ENCODE measurements at places on chromosomes 4 and X.

- no peak for DNase-seq
Measured at GRCh38 chr4:174314770-174315169, 31.1 kb downstream of the CEP44 start.

GRCh38 chrX:151974336-151975227 lies at the start of gene GABRE:
TSS of gene GABRE (minus strand) at chrX:151974676. CDS start at chrX:151974625, 51 bp downstream.
- no peak for DNase-seq

GRCh38 chr4:31964685-31965084 lies 1244.5 kb downstream of the PCDH7 start:
- DNase-seq = no peak

DNA sequence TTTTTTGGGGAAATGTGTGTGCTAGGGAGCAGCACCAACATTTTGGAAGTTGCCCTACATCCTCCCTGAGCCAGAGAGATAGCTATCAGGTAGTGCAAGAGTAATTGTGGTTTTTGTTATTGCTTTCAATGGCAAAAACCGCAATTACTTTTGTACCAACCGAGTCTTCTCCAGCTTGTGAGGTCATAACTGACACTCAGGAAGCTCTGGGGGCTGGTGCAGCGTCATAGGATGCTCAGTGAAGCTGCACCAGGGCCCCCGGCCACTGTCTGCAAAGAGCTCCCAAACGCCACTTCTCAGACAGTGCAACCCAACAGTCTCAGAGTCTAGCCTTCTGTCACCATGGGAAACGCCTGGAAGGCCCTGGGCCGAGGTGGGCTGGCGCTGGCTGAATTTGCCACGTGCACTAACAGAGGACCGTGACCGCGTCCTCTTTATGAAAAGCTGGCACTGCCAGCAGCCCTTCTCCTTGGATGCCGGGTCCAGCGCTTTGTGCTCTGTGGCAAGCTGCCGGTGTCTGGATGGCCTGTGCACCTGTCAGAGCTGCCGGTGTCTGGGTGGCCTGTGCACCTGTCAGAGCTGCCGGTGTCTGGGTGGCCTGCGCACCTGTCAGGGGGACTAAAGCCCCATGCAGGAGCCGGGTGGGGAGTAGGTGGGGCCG lies 19.4 kb downstream of the SH3TC1 start:
- DNase-seq = no peak

DNA sequence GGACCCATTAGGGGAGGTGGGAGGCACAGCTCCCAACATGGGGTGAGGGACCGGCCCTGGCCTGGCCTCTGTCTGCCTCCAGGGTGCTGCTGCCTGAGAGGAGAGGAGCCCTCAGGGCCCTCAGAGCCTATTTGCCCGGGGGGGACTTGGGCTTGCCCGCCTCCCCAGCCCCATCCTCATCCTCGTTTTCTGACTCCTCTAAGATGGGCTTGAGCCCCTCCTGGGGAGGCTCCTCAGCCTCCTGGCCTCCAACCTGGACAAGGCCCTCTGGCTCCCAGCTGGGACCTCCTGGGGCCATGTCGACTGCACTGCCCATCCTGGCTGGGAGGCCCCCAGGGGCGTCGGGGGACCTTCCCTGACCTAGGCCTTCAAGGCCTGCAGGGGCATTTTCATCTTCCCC lies 2.8 kb downstream of the PNMA6F start:
- DNase-seq = no peak

DNA sequence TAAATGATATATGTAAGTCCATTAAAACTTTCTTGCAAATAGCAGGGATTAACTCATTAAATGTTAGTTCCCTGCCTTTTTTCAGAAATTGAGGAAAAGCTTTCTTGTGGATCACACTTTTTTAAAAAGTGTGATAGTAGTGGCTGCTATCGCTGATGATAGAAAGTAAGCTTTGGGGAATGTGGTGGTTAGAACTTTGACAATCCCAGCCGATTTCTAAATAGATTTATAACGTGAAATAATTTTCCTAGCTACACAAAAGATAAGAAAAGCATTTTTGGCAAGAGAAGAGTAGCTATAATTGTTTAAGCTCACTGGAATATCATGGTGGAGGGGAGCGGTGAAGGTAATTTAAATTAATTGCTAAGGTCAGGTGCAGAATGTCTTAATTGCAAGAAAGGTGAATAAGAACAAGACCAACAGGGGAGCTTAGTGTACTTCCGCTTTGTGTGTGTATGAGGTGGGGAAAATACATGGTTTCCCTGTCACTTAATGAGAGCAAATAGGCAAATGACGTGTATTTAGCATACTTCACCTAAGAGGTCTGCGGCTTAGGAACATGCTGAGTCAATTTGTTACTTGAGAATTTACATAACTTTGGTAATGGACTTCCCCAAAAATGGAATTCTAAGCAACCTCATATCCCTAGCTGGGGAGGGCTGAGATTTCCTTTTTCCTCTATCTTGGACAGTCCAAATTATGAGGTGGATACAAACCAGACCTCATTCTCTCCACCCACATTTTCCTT lies 11.7 kb upstream of the IL21 start:
- DNase-seq = no peak

GRCh38 chr4:24130637-24131036 lies 240.8 kb upstream of the PPARGC1A start:
- no peak for DNase-seq

DNA sequence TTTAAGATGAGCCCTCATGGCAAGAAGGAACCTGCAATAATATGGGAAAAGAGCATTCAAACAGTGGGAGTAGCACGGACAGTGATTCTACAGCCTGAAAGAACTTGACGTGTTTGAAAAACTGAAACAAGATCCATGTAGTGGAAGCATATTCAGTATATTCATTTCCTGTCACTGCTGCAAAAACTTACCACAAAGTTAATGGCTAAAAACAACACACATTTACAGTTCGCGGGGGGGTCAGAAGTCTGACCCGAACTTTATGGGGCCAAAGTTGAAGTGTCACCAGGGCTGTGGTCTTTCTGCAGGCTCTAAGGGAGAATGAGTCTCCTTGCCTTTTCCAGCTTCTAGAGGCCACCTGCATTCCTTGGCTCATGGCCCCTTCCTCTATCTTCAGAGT lies 52.6 kb upstream of the ARX start:
- DNase-seq = no peak

GRCh38 chr4:22091906-22092305 lies 143.3 kb upstream of the KCNIP4 start:
- DNase-seq = no peak

DNA sequence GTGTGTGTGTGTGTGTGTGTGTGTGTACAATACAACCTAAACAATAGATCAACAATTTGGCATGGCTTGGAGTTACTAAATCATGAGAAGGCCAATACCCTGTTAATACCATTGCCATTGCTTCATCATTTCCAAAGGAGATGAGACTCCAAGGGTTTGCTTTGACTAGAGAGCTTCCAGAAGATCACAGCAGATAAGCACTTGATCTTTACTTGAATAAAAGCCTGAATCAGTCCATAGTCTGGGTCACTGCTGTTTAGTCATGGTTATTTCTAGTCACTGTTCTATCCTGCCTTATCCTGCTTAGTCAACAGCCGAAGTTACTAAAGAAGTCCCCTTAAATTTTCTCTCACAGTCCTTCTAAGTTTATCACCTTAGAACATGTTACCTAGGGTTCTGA lies 58.2 kb downstream of the RAB40AL start:
- DNase-seq = no peak

DNA sequence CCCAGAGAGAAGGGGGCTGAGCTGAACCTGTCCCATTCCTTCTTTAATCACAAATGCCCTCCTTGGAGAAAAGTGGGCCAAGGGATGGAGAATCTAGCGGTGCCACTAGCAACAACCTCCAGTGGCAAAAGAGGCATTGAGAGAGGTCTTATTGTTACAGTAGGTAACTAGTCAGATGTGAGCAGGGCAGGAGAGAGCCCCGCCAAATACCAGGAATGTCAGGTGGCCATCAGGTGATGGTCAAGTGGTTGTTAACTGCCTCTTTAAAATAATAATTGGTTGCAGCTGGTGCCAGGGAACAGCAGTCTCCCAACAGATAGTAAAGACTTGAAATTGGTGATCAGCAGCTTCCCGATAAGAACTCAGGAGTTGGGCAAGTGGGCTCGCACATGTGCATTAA lies 116.1 kb downstream of the EVC2 start:
- no peak for DNase-seq

- no peak for DNase-seq
Measured at GRCh38 chrX:118756101-118756500, 28.7 kb downstream of the IL13RA1 start.

DNA sequence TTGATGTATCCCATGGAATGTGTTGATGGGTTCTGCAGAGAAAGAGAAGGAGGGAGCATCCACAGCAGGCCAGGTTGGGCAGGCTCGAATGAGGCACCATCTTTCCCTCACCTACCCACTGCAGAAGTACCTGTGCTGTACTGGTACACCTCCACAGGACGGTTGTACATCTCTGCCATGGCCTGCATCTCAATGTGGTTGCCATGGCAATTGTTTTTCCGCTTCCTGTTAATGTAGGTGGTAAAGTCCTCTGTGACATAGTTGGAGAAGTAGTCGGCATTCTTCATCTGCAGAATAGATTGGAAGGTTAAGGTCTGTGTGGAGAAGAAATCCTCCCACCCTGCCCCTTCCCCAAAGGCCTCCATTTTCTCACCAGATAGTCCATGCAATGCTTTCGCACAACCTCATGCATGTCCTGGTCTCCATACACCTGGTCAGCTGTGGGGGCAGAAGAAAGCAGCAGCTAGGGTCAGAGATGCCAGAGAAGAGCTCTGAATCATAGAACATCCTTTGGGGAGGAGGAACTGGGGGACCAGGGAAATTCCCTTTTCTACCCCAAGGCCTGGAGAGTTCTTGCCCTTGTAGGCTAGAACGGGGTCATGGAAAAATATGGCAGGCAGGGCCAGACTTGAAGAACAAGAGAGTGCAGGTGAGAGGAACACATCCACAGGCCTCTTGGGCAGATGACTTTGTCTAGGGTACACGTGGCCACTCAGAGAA lies 15.9 kb upstream of the PIM2 start:
- no peak for DNase-seq

GRCh38 chr4:22764183-22764582 lies 71.4 kb downstream of the GBA3 start:
- DNase-seq = no peak

DNA sequence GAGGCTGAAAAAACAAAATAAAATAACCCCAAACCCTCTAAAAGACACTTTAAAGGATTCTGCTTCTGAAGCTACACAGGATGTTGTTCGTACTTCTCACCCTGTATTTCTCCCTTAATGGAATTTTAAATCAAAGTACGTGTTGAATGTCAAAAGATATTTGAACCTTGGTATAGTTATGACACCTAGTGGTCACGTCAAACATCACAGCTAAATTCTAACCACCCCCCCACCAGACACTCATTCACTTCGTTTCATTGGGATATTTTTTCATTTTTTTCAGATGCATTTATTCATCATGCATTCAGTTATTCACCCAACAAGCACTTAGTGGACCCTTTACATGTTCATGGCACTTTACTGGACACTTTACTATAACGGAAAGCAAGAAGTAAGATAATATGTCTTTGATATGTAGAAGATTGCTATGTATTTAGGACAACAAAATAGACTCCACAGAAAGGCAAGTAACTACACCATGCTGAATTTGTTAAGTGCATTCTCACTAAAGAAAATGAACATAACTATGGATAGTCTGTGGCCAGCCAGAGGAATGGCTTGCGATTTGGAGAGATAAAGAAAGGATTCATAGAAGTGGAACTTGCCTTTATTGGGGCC lies 62.5 kb upstream of the GPR174 start:
- no peak for DNase-seq

- no peak for DNase-seq
Measured at GRCh38 chr4:129978315-129978714, 882.4 kb downstream of the C4orf33 start.
